ENCODE measurements at places on chromosomes 3 and 15. TPM values are rescaled to one million over a fixed set of nuclear protein-coding genes. Genes with fewer than 3 reads are reported as not detected.

The COPB2 gene
- total RNA-seq = 246 TPM

The PPIB gene
- 845 TPM for total RNA-seq

The POLR2M gene
- 167 TPM for total RNA-seq

The ATP2C1 gene
- 224 TPM for total RNA-seq

The GP9 gene
- not detected for total RNA-seq

The CLEC3B gene
- total RNA-seq = 2.6 TPM

The KCNMB2 gene
- total RNA-seq = not detected

The EHHADH gene
- total RNA-seq = 2.1 TPM

The ATP8B4 gene
- under 0.01 TPM for total RNA-seq

The INSYN1 gene
- total RNA-seq = 0.56 TPM

The PTX3 gene
- 407 TPM for total RNA-seq

The RBMS3 gene
- 42.9 TPM for total RNA-seq

The THRB gene
- total RNA-seq = 0.38 TPM

The HYAL2 gene
- 442 TPM for total RNA-seq

The SLC6A20 gene
- total RNA-seq = not detected

The ATP2B2 gene
- not detected for total RNA-seq

The HCLS1 gene
- total RNA-seq = 65.9 TPM

The C3orf80 gene
- 0.09 TPM for total RNA-seq

The RETNLB gene
- not detected for total RNA-seq

The ZNF501 gene
- 7.8 TPM for total RNA-seq

The GOLGA6A gene
- total RNA-seq = not detected

The IGSF10 gene
- total RNA-seq = 0.19 TPM

The CLRN1 gene
- total RNA-seq = not detected

The IL5RA gene
- not detected for total RNA-seq

The EPHA6 gene
- not detected for total RNA-seq

The GOLGA6L1 gene
- not detected for total RNA-seq

The CCR9 gene
- not detected for total RNA-seq

The XCR1 gene
- total RNA-seq = not detected

The PCSK6 gene
- total RNA-seq = 0.27 TPM

The NMB gene
- 3.9 TPM for total RNA-seq

The DLEC1 gene
- total RNA-seq = not detected

The CCRL2 gene
- total RNA-seq = 4.7 TPM

The CDHR4 gene
- total RNA-seq = not detected

The VEPH1 gene
- total RNA-seq = 107 TPM

The GPR149 gene
- not detected for total RNA-seq

The TM4SF1 gene
- total RNA-seq = 910 TPM

The DUT gene
- total RNA-seq = 55.8 TPM

The PODXL2 gene
- total RNA-seq = 5.9 TPM

The CYP1A1 gene
- total RNA-seq = 5.5 TPM

The MME gene
- total RNA-seq = 6.2 TPM

The TMA7 gene
- 350 TPM for total RNA-seq

The RAB7A gene
- total RNA-seq = 35.1 TPM

The C3orf62 gene
- total RNA-seq = 0.81 TPM

The ARHGEF3 gene
- total RNA-seq = 7.9 TPM

The CRYGS gene
- 2.2 TPM for total RNA-seq

The FOXL2NB gene
- total RNA-seq = 0.09 TPM

The BCHE gene
- 0.09 TPM for total RNA-seq

The GHRL gene
- total RNA-seq = 0.09 TPM

The KNL1 gene
- 8.2 TPM for total RNA-seq

The IGDCC3 gene
- total RNA-seq = not detected

Data from endothelial cell of coronary artery (primary cell).